NCI-H345 (cell line): ENCODE measurements at places on chromosomes 6 and 20.

DNA sequence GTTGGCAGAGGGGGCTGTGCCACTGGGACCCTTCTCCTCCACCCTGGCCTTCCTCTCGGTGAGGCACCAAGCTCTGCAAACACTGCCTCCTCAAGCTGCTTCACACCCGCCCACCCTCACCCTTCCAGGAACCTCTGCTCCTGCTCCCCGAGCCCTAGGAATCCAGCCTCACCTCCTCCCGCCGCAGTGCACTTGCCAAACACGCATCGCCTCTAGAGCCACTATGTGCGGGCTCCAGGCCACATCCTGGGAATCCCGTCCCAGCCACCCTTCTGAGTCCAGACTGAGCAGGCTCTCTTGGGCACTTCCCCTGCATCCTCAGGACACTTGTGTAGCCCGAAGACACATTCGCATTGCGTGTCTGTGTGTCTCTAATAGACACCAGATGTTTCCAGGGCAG, 18.5 kb downstream of the PSMG4 start:
- no peak for DNase-seq

DNA sequence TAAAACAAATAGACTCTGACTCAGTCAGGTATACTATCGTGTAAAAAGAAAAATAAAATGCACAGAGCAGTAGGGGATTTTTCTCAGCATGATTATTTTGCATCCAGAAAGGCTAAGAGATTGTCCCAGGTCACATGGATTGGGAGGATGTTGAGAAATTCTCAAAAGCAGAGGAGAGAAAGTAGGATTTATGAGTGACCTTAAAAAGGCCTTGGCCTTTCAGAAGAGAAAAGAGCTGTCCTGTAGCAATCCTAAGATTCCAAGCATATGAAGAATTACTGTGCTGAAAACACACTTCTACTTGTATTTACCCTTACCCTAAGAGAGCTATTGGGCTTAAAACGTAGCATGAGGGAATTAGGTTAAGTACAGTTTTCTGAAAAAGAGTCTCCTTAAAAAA, 149.7 kb upstream of the ENPP5 start:
- DNase-seq = no peak

DNA sequence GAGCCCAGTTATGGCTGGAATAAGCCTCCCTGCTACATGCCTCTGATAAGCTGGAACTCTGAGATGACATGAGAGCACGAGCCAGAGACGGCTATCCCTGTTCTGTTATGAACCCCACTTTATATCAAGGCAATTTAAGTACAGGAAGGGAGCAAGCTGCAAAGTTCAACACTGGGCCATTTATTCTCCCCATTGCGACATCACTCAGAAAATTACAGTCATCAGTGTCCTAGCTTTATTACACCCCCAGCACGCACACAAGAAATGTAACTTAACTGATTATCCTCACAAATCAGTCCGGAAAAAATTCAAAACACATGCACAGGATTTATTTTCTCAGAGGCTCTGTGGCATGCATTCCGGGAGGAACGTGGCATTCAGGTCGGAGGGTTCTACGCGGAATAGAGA, 125.3 kb upstream of the SLC2A12 start:
- DNase-seq = no peak

DNA sequence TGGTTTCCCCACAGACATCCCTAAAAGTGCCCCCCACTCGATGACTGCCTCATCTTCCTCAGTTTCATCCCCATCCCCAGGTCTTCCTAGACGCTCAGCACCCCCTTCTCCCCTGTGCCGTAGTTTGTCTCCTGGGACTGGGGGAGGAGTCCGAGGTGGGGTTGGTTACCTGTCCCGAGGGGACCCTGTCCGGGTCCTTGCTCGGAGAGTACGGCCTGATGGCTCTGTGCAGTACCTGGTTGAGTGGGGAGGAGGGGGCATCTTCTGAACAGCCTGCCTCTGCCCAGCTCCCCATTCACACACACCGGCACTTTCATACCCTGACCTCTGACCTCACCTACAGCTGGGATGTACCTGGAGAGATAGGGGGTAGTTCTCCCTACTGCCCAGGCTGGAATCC, 2.1 kb downstream of the CUTA start:
- no peak for DNase-seq

DNA sequence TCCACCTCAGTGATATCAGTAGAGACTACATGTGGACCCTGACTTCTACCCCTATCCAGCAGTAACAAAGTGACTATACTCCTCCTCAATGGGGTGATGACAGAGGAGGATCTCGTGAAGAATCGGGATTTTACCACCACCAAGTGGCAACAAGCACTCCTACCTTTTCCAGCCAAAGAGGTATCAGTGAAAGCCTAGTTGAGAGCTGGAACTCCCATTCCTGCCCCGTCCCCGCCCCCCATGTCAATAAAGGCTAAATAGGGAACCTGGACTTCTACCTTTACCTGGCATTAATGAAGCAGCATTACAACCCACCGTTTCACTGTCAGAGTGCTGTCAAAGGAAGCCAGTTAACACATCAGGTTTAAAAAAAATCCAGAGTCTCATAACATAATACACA, 45.3 kb downstream of the RNF24 start:
- DNase-seq = no peak

DNA sequence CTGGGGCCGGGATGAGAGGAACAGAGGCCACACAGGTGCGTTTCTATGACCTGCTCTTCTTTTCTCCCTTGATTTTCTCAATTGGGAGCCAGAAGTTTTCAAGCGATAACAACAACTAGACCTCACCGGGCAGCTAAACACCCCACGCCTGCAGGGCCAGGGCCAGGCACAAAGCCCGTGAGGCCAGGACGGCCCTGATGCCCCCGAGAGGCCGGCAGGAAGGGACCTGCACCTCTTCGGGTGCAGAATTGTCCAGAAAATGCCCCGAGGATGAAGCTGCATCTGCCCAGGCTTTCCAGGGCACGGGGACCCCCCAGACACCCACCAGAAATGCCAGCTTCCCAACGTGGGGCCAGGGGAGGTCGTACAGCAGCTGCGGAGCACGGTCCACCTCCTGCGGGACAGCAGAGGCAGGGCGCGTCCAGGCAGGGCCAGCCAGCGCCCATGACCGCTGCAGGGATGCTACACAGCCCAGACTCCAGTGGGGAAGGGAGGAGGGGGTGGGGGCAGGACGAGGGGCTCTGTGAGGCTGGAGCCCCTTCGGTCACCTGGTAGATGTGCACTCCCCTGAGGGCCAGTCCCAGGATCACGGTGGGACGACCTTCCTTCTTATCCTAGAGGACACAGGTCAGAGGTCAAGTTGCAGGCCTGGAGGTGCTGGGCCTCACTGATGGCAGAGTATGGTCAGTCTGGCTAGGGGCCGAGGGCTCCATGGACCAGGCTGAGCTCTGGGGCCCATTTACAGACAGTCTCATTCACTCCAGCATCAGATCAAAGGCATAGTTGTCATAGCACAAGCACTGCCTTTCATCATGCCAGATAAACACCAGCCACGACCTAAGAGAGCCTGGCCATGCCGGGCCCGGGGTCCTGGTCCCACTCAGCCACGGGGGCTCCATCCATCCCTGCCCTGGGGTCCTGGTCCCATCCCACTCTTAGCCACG, 16.4 kb downstream of the FRMD1 start:
- no peak for DNase-seq

DNA sequence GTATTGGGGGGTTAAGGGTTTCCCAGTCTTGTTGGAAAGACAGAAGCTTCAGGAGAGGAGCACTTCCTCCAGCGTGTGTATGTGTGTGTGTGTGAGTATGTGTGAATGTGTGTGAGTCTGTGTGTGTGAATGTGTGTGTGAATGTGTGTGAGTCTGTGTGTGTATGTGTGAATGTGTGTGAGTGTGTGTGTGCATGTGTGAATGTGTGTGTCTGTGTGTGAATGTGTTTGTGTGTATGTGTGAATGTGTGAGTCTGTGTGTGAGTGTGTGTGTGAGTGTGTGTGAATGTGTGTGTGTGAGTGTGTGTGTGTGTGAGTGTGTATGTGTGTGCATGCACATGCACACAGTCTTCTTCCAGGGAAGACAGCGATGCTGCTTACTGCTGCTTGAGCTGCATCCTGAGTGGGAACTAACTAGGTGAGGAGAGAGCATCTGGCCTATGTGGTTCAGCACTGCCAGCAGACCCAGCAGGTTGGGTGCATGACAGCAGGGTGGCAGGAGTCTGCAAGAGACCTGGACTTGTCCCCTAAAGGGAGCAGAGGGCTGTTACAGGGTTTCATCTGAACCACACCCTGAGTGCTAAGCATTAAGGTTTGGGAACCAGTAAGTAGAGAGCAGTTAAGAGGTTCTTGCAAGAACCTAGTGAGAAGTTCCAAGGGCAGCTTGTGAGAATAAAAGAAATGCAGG, 22.7 kb upstream of the CCND3 start:
- DNase-seq = no peak

DNA sequence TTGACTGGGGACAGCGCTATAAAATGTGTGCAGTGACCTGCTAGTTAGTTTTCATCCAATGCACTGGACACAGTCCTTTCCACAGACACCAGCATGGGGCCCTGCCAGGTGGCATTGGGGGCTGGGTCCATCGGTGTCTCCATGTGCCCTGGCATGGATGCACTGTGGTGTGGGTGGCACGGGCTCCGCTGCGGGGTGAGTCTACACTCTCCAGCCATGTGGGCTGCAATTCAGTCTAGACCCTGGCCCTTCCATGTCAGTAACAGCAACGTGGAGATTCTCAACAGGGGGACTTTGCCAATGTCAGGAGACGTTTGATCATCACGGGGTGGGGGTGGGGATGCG, 100.0 kb downstream of the RAMACL start:
- DNase-seq = no peak

DNA sequence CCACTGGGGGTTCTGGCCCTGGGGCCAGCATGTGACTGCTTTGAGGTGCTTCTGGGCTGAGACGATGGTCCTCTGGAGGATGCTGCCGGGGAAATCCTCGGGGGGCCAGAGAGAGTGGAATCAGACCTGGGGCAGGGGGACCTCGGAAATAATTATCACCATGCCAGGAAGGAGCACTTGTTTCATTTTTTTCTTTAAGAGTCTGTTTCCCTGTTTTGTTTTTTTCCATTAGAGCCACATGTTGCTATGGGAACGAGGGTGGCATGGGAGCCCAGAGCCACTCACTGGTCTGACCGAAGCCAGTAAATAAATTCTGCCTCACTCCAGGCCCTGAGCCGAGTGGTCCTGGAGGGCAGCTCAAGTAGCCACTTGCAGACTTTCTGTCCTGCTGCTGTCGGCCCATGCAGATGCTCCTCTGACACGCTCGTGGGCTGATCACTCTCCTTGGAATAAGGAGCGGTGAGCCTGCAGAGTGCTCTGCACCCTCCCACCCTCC, 365.1 kb downstream of the ZFAND3 start:
- no peak for DNase-seq

- DNase-seq = no peak
These were observed 526.7 kb downstream of the EPHA7 start for GRCh38 chr6:92892626-92893170.

- DNase-seq = no peak
These were observed 241.6 kb upstream of the BTBD3 start for GRCh38 chr20:11675920-11676629.

DNA sequence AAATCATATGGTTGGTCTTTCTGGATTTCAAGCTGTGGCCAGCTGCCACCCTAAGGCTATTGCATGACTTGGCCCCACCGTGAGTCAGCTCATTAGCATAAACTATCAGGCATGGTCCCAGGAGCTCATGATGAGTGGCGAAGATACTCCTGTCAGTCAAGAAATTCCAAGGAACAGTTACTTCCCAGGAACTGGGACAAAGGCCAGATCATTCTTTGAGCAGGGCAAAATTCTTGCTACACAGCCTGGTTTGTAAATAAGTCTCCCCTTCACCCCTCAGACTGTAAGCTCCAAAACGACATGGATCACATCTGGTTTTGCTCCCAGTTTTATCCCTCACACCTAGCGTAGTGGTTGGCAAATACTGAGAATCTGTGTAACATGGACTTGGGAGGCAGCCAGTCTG, 33.0 kb upstream of the KIAA1586 start:
- no peak for DNase-seq

- no peak for DNase-seq
These were observed 66.8 kb upstream of the MOCS1 start for GRCh38 chr6:40000964-40001515.

- no peak for DNase-seq
These were observed 140.8 kb downstream of the FARS2 start for GRCh38 chr6:5401845-5402738.

DNA sequence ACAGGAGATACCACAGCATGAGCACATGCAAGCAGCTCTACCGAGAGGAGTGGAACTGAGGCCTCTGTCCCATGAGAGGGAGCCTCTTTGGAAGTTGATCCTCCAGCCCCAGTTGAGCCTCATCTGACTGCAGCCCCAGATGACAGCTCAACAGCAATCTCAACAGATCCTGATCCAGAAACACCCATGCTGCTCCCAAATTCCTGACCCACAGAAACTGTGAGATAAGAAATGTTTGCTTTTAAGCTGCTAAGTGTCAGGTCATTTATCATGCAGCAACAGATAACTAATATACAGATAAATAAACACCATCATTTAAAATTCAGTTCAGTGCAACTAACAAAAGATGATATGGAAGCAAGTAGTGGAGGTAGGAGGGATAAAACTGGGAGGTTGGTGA, 4.8 kb upstream of the ARFGEF2 start:
- DNase-seq = no peak

GRCh38 chr20:7029019-7029418, 261.5 kb downstream of the BMP2 start:
- no peak for DNase-seq

- no peak for DNase-seq
These were observed 74.1 kb downstream of the SLC35B3 start for GRCh38 chr6:8361259-8361658.

DNA sequence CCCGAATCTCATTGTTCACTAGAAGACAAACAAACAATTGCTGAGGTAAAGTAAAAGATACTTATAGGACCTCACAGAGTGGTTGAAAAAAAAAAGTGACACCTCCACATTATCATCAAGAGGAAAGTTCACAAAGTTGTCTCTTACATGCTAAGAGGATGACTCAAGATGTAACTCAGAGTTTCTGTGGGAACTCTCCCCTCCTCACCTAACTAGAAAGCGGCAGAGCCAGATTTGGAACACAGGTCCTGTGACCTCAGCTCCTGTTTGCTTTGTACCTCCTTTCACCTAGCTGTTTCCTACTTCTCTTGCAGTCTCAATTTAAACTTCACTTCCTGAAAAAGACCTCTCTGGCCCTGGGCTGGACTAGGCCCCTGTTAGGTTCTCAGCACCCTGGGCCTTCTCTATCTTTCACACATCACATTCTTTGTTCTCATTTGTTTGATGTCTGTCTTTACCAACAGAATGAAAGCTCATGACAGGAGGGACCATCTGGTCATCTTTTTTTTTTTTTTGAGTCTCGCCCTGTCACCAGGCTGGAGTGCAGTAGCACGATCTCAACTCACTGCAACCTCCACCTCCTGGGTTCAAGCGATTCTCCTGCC, 60.8 kb downstream of the CD24 start:
- no peak for DNase-seq

DNA sequence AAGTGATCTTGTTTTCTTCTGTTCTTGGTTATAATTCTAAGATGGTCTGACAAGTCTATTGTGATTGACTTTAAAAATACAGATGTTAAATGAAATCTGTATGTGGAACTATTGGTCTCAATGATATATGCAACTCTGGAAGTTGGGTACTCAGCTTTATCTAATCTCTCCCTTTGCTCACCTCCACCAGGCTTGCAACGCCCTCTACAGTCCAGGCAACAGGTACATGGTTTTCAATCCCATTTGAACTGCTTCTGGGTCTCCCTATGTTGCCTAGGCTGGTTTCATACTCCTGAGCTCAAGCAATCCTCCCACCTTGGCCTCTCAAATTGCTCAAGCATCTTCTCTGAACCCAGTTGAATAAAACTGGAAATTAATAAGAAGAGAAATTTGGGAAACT, 25.6 kb upstream of the HLA-DQB1 start:
- DNase-seq = no peak
